ENCODE measurements at places on chromosomes 3 and 15.

DNA sequence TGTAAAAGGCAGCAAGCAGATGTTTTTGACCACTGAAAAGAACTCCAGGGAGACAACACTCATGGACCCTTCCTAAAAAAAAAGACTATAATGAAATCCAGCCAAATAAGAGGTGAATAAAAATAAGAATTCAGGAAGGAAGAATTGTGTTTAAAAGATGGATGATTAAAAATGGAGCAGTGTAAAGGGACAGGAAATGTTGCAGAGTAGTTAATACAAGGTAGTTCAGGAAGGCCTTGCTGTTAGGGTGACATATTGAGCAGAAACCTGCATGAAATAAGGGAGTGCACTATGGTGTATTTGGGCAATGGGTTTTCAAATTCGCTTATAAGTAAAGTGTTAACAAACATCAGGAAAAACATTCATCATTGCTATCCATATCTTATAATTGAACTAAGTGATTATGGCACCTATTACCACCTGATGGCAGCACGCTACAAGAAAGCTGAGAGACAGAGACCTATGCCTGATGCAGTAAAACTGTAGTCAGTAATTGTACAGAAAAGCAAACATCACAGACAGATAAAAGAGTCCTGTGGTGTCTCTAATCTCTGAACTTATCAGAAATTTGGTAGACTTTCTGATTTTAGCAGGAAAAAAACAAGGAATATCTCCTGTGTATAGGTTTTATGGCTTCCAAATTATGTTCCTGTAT lies 5.8 kb upstream of the DBR1 start:
- no peak for DNase-seq

DNA sequence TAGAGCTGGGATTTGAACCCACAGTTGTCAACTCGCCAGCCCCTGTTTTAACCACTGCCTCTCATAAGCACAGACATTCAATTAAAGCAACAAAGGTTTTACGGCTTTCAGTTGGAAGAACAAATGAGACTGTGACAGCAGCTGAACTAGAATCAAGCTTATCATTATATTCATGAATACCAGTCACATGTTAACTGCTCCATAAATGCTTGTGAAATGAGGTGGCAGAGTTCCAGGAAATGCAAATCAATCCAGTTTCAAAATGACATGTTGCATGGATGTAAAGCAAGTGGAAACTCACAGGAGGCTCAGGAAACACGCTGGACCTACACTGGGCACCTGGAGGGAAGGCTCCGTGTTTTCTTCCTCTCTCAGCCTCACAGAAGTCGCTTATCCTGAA lies 3.9 kb downstream of the GP5 start:
- DNase-seq, result no peak

- DNase-seq, result no peak
Measured at GRCh38 chr3:169619793-169620192, 43.7 kb downstream of the MECOM start.

GRCh38 chr3:49601358-49602048 lies 47.2 kb downstream of the BSN start:
- no peak for DNase-seq

DNA sequence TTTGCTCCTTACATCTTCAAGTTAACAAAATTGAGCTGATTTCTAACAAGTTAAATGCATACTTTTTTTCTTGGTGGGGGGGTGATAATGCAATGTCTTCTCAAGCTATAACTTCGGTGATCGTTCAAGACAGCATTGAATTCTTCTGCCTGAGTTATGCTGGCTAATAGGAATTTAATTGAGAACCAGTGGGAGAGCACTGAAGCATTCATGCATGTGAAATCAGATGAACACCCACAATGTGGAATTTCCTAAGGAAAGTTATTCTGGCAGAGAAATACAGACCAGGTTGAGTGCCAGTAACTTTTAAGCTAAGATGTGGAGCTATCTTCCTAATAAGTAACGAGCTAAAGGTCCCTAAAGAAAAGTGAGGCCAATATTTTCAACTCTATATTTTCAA lies 3.0 kb downstream of the SPATA16 start:
- DNase-seq, result no peak

DNA sequence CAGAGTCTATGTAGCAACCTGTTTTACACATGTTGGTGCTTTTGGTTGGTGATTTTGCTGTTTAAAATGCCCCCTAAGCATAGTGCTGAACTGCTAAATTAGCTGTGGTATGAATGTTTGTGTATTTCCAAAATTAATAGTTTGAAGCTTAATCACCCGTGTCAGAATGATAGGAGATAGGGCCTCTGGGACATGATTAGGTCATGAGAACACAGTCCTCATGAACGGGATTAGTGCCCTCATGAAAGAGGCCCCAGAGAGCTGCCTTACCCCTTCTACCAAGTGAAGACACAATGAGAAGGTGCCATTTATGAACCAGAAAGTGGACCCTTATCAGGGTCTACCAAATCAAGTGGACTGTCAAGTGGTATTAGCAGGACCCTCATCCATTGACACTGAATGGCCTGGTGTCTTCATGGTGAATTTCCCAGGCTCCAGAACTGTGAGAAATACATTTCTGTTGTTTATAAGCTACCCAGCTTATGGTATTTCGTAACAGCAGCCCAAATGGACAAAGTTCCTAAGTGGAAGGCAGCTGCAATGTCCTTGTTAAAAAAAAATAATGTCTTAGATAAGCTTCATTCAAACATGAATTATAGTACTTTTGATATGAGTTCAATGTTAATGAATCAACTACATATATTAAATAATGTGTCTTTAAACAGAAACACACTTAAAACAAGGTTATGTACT lies 37.7 kb upstream of the FRMD4B start:
- no peak for DNase-seq

All from Panc1 (cell line).